Left ventricle myocardium inferior (tissue), 1 donor: ENCODE measurements at places on chromosomes 2 and 18. TPM values are rescaled to one million over a fixed set of nuclear protein-coding genes. Genes with fewer than 3 reads are reported as not detected.

SLC23A3 gene
- 0.58 TPM for total RNA-seq

ASPRV1 gene
- total RNA-seq = 0.63 TPM

- DNase-seq = no peak
Observed at GRCh38 chr2:73252238-73253027, 18.3 kb downstream of the CCT7 start.

GRCh38 chr18:30684825-30685481 lies 357.6 kb downstream of the DSC3 start:
- no peak for DNase-seq

GRCh38 chr2:169729274-169729605 lies 4.4 kb upstream of the KLHL23 start:
- no peak for DNase-seq

DNA sequence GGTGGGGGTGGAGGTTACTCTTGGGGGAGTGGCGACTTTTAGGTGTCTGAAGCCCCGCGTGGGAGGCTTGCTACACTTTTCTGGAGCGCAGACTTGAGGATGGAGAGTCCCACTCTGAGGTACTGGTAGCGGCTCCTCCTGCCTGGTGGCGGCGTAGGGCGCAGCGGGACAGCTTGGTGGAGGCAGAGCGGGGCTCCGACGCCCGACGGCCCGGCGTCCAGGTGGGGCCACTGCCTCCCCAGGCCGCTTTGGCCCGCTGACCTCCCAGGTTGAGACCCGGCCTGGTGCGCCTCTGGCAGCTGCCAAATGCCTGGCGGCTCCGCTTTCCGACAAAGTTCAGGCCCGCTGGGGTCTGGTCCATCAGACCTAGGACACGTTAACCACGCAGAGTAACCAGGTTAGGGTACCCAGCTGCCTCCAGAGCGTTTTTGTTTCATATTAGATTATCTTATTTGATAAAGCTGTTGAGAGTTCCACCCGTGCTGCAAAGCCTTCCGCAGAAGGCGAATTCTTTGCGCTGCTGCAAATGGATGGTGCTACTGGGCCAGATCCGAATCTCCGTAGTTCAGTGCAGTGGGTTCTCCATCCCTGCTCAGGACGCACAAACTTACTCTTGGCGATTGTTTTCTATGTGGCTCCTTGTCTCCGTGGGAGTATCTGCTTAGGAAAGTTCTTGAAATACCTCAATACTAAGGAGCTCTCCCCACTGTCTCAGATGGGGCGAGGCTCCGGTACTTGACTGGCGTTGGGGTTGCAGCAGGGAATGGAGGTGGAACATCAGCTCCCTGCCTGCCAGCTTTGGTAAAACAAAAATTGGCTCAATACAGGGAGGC lies 405.9 kb downstream of the XIRP2 start:
- DNase-seq = no peak

GRCh38 chr2:20953146-20953824 lies 90.6 kb downstream of the APOB start:
- no peak for DNase-seq

GRCh38 chr2:237424544-237424943 lies 10.6 kb upstream of the COL6A3 start:
- no peak for DNase-seq

DNA sequence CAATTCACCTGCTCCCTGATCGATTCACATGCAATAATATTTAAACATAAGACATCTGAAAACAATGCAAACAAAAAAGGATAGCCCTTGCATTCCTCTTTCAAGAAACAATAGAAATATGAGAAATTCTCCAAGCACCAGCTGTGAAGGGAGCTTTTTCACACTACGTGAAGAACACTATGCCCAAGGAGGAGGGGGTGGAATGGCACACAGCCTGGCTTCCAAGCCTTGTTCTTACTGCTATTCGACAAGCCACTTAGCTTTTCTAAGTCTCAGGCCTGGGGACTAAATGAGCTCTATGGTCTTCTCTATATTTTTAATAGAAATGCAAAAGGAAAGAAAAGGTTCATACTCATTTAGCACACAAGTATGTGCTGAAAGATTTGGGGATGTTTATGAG lies 92.2 kb upstream of the CHRNA1 start:
- DNase-seq = no peak

- no peak for DNase-seq
Observed at GRCh38 chr2:132656266-132656975, 13.6 kb downstream of the LYPD1 start.

- DNase-seq = no peak
Observed at GRCh38 chr2:72114693-72115051, 33.0 kb downstream of the CYP26B1 start.

DNA sequence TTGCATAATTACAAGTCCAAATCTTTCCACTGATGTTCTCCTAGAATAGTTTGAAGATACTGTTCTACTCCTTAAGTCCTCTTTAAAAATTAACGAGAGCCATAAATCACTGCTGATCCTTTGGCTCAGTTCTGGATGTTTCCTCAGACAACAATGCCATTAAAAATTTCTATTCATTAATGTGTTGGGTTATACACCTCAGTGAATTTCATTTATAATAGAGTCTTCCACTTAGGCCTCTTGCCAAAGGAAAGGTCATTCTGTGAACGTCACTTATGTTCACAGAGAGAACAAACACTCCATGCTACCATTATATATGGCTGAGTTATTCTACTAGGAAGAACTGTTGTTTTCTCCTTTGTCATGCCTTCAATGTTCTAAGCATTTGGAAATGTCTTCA lies 1472.3 kb upstream of the CELF4 start:
- no peak for DNase-seq

DNA sequence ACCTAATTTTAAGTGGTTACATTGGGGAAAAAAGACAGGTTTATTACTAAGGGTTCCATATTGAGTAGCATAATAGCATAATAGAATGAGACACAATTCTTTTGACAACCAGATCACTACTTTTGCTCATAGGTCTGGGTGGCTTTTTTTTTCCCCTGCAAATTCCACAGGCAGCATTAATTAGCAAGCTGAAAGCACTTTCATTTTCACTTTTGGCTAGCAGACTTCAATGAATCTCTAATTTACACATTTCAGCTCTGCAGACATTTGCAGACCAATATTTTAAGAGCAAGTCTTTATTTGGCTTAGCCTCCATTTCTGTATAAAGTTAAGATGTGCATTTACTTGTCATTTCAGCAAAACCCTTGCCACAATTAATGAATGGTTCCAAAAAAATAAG lies 185.5 kb downstream of the NOL4 start:
- DNase-seq = no peak

DNA sequence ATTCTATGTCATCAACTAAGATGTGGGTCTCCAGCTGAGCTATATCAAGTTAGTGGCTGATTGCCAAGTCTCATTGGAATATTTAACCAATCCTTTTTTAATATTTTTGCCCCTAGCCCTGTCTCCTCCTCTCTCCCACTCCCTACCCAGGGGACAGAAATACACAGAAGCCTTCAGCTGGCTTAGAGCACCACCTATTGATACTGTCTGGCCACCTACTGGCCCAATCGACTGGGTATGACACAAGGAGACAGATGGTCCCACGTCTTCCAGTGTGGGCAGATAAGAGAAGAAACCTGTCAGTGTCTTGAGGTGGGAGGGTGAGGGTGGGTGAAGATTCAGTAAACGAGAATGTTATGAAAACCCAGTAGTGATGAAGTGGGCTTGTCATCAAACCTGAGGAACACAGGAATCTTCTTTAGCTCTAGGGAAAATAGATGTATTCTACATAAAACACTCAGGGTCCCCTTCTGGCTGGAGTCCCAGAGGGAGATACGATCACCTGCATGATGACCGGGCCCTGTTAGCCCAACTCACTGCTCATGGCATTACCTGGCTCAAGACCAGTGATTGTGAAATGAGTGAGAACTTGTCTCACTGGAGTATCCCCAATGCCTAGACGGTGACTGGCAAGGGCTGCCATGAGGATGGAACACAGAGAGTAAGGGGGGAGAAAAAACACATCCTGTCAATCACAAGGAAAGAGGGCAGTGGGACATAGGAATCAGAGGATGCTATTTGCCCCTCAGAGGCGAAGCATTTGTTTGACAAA lies 26.7 kb downstream of the POLR1A start:
- DNase-seq = no peak

DNA sequence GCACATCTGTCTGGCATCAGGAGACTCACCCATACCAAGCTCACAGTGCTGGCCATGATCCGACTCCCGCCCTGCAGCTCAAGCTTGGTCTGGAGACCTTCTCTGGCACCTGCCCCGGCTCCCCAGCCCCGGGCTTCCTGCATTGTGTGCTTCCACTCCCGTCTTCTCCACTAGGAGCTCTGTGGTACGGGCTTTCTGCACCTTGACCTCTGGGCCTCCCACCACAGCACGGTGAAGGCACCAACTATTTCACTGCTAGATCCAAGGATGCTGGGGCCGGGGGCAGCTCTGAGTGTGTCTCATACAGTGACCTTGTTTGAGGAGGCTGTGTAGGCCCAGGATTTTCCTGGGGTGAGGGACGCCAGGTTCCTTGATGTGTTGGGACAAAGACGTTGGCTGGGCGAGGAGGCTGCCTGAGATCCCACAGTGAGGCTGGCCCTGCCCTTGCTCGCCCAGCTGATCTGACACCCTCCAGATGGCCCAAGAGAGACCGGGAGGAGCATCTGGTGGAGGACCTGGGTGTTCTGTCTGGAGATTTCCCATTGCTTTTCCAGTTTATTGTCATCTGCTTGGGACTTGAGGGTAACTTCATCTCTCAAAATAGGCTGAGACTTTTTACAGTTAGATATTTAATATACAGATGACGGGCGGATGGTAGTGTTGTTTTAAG lies 64.0 kb downstream of the HPCAL1 start:
- DNase-seq = no peak

GRCh38 chr18:57518533-57518932 lies 68.0 kb downstream of the FECH start:
- DNase-seq = no peak

DNA sequence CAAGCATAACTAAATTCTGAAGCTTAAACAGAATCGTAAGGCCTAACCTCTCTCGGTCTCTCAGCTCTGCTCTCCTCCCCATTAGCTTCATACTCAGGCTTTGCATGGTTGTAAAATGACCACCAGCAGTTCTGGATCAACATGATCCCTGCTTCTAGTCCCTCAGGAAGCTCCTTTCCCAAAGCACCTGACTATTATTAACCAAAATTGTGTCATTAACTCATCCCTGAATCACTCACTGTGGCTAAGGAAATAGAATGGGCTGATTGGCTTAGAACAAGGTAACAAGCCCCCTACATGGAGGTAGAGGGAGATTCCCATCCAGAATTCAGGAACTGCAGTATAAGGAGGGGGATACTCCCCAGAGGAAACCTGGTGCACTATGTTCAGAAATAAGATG lies 448.3 kb downstream of the ARHGAP15 start:
- DNase-seq = no peak

- no peak for DNase-seq
Observed at GRCh38 chr2:64992990-64993389, 3.8 kb downstream of the SLC1A4 start.
